ENCODE measurements at places on chromosomes 5 and 9.

- DNase-seq = no peak
Observed at GRCh38 chr9:14156046-14156445, 157.9 kb downstream of the NFIB start.

GRCh38 chr9:87699835-87700234 lies 26.1 kb upstream of the CTSL start:
- DNase-seq = no peak

DNA sequence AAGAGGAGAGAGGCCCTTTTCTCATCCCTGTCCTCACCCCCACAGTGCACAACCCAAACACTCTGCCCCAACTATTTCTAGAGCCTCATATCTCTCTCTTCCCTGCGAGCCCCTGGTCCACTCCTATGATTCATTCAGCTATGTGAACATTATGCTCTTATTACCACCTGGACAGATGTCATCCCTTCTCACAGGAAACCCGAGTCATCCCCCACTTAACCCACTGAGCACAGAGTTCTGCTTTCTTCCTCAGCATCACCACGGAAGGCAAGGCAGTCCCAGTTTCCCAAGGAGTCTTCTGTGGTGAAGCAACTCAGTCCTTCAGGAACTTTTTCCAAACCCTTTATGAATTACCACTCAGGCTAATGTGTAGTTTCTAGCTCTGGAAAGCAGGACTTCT lies 1.3 kb downstream of the DNAI1 start:
- no peak for DNase-seq

GRCh38 chr5:10317825-10318682 lies 10.4 kb upstream of the CMBL start:
- no peak for DNase-seq

GRCh38 chr5:2128686-2129355 lies 246.1 kb upstream of the IRX4 start:
- DNase-seq = no peak

- peak; percentile 60 for DNase-seq
Observed at GRCh38 chr5:14946815-14947620, 75.4 kb upstream of the ANKH start.

DNA sequence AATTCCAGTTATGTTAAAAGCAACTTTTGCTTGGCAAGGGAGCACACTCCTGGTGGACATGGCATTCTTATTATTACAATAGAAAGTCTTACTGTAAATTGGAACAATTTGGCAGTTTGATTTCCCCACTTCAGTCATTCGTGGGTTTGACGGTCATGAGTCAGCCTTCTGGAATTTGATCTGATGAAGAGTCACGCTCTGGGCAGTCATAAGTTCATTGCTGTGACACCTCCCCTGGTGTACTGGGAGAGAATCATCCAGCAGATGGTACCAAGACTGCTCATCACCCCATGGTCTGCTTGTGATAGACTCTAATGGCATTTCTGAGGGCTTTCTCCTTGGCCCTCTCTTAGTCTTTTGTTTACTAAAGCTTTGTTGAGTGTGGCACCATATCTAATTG lies 53.8 kb downstream of the GLRA1 start:
- no peak for DNase-seq

- no peak for DNase-seq
Observed at GRCh38 chr5:57231607-57232006, 57.7 kb downstream of the GPBP1 start.

DNA sequence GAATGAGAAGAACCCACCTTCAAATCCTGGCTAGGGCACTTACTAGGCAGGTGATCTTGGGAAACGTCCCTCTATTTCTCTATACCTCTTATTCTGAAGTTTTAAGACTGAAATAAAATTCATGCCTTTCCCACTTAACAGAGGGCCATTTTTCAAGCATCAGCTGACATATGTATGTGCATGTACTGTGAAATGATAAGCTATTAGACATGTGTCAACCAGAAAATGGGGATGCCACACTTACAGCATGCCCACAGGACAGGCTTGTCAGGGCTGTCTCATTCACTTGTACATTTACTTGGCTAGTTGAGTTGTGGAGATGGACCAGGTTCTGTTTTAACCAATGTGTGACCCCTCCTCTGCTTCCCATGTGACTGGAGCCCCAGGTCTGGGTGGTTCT lies 78.5 kb downstream of the C9orf152 start:
- DNase-seq = no peak
